ENCODE measurements at places on chromosomes 6 and 20.

DNA sequence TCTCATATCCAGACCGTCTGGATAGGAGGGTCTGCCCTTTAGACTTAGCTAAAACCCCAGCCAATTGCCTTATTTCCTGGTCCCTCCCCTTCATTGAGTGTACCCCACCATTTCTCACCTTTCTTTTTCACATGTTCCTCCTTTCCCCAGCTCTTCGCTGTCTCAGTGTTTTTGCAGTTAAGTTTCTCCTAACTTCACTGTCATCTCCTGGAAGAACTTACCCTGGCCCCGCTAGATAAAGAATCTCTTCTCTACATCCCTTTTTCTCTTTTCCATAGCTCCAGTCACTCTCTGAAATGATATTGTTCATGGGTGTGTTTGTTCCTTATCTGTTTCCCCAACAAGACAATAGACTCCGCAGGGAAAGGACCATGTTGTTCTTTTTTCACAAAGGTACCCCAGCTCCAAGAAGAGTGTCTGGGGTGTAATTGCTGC is 208.8 kb downstream of the TSHZ2 start:
- no peak for DNase-seq

DNA sequence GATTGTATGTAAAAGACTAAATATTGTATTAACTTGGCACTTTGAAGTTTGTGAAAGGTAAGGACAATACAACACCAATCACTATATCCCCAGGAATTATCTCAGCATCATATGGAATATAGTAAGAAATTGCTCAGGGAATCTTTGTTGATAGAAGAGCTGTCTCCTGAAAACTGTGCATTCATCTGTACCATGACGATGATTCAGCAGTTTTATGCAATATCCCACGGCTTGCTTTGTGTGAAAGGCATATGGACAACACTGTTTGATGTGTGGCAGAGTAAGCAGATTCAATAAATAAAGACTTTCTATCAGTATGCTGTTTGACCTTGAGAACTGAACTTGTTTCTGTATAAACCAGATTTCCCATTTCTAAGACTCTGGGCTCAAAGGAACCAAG is 147.5 kb upstream of the PLN start:
- no peak for DNase-seq

- DNase-seq = no peak
Observed at GRCh38 chr6:15250187-15251168, 4.6 kb downstream of the JARID2 start.

- DNase-seq = no peak
Observed at GRCh38 chr6:43904311-43905123, 134.5 kb downstream of the VEGFA start.

- no peak for DNase-seq
Observed at GRCh38 chr20:37408302-37409193, 62.6 kb downstream of the SRC start.

GRCh38 chr6:5506597-5506996 is 245.3 kb downstream of the FARS2 start:
- DNase-seq = no peak

GRCh38 chr6:89895276-89895874 is 1.1 kb downstream of the GJA10 start:
- no peak for DNase-seq

- DNase-seq = no peak
Observed at GRCh38 chr6:12148317-12148801, 136.2 kb downstream of the HIVEP1 start.

DNA sequence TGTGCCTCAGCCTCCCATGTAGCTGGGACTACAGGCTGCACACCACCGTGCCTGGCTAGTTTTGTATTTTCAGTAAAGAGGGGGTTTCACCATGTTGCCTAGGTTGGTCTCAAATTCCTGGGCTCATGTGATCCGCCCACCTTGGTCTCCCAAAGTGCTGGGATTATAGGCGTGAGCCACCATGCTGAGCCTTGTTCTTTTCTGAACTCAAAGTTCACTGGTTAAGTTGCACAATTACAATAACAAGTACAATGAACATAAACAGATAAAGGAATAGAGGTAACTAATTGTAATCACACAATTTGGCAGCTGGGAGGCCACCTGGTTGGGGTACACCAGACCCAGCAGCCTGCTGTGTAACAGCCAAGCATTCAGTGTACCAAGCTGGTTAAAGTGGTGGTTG is 6.7 kb downstream of the NUDT3 start:
- no peak for DNase-seq

GRCh38 chr6:56378507-56378906 is 131.1 kb upstream of the COL21A1 start:
- DNase-seq = no peak

GRCh38 chr6:18203786-18204185 is 48.6 kb downstream of the KDM1B start:
- no peak for DNase-seq

- no peak for DNase-seq
Observed at GRCh38 chr6:150336299-150336698, 32.5 kb upstream of the IYD start.

DNA sequence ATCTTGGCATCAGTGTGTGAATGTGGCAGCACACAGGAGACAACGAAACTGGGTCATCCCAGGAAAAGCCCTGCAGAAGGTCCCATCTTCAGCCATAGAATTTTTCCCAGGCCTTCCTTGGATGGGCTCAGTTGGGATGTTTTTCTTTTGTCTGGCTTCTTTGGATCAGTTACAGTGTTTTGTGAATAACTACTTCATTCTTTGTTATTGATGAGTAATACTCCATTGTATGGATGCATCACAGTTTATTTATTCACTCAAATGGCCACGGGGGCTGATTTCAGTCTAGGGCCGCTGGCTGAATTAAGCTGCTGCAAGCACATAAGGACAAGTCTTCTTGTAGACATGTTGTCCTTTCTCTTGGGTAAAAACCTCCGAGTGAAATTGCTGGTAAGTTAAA is 81.3 kb upstream of the CD93 start:
- no peak for DNase-seq

- DNase-seq = no peak
Observed at GRCh38 chr20:63121749-63122405, 94.1 kb downstream of the YTHDF1 start.

GRCh38 chr6:29976253-29976587 is 33.9 kb downstream of the HLA-A start:
- DNase-seq = no peak

- DNase-seq = no peak
Observed at GRCh38 chr20:5279661-5280060, 37.1 kb downstream of the PROKR2 start.

DNA sequence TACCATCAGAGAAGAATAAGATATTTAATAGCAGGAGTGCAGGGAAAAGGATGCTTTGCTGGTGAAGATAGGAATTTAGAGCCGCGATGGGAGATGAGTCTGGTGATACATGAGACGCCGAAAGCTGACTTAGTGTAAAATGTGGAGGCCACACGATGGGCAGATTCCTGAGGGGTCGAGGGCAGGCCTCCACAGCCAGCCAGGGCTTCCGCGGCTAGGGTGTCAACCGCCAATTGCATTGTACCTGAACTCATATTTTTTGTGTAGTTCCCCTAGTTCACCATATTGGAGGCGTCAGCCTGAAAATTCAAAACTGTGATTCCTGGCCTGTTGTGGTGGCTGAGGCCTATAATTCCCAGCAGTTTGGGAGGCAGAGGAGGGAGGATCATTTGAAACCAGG is 8.5 kb downstream of the ETV7 start:
- no peak for DNase-seq

GRCh38 chr6:148516217-148516616 is 173.6 kb downstream of the SASH1 start:
- DNase-seq = no peak

DNA sequence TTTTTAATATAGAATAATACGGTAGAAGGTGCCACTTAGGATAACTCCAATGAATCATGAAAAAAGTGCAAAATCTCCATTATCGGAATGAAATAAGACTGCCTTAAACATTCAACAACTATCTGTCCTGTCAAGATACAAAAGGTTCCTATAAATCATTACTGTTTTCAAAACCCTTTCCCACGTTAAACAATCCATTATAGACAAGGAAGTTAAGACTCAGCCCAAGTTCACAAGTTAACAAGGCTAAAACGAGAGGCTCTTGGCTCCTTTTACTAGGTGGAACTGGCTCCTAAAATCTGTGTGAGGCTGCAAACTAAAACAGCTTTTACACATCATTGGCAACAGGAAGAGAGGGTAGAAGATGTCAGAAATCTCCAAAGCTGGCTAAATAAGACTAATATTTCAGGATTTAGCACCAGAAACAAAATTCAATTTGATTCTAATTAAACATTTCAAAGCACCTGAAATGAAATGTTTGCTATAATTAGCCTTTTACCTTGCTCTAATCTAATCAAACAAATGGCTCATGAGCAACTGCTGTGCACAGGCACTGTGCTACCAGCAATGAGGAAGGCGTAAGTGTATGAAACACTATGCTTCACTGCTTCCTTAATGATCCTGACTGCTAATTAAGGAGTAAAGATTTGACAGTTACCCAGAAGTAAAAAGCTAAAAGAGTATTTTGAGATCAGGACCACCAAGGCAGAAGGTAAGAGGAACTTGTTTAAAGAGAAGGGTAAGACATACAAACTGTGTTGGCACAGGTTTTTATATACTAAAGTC is 109.7 kb downstream of the DST start:
- DNase-seq = no peak

- no peak for DNase-seq
Observed at GRCh38 chr6:108544606-108545005, 16.1 kb upstream of the FOXO3 start.

DNA sequence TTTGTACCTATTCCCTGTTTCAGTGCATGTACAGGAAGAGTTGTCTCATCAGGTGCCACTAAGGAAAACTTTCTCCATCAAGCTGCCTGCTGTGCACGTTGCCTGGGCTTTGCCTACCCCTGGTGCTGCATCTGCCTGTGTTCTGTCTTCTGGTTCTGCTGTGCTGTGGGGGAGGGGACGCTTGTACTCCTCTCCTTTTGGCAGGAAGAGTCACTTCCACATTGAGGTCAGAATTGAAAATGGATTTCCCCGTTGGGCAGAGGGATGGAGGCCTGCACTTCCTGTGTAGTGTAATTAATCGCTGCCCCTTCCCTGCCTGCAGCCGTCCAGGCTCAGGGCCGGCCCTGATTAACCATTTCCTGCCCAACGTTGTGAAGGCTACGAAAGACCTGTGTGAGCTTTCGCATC is 153.3 kb downstream of the SCML4 start:
- DNase-seq = peak; percentile 6

DNA sequence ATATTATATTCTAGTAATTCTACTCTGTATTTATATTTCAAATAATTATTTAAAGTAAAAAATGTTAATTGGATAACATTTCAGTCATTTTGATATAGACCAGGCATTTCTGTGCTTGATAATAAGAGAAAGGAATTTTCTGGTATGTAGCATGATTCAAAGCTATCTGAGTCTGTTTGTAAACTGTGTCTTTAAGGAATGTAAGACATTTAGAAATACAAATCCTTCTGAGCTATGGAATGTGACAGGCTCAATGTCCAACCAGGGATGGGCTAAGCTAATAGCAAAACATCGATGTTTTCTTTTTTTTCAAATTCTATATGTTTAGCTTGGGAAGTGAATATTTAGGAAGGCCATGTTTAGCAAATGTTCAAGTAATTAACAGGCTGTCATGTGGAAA is 41.5 kb upstream of the FAM83B start:
- no peak for DNase-seq

All from activated naive CD4-positive, alpha-beta T cell treated with Interleukin-2 at 50 U/mL for 16 hours (primary cell).